Central memory CD4-positive, alpha-beta T cell (primary cell): ENCODE measurements at places on chromosomes 5 and 9.

DNA sequence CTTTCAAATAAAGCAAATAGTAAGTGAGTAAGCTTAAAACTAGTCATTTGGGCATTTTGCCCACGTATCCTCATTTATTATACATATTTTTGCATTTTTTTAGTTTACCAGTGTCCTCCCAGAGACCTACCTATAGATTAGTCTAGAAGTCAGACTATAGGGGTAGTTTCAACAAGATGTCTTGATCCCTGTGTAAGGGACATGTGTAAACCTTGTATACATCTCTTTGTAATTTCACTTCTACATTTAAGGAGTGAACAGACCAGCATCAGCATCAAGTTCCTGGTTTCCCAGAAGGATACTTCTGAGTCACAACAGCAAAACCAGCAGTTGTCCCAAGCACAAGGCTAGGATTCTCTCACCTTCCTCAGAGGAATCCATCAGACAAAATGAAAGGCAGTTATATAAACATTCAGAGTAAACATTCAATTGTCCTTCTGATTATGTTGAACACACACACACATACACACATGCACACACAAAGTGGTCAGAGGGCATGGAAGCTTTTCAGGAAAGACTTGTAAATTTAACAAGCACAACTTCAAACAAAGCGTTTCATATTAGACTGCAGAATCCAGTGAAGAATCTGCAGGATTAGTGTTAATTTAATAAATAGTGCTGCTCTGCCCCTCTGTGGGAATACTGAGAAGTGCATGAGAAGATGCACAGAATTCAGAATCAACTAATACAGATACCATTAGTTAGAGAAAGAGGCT is 55.4 kb downstream of the HINT1 start:
- peak; percentile 38 for DNase-seq

DNA sequence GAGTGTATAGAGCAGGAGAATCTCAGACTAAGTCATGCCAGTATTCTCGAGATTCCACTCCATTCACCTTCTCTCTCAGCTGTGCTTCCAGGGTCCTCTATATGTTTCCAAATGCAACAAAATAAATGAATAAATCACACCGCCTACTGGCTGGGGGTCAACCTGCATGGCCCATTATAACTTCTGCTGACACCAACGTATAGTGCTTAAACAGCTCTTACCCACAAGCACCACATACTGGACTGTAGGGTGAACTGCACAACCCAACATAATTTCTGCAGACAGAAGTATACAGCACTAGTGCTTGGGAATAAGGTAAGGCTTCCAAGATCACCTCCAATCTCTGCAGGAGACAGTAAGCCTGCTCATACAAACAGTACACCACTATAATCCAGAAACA is 33.1 kb upstream of the HTR4 start:
- no peak for DNase-seq

DNA sequence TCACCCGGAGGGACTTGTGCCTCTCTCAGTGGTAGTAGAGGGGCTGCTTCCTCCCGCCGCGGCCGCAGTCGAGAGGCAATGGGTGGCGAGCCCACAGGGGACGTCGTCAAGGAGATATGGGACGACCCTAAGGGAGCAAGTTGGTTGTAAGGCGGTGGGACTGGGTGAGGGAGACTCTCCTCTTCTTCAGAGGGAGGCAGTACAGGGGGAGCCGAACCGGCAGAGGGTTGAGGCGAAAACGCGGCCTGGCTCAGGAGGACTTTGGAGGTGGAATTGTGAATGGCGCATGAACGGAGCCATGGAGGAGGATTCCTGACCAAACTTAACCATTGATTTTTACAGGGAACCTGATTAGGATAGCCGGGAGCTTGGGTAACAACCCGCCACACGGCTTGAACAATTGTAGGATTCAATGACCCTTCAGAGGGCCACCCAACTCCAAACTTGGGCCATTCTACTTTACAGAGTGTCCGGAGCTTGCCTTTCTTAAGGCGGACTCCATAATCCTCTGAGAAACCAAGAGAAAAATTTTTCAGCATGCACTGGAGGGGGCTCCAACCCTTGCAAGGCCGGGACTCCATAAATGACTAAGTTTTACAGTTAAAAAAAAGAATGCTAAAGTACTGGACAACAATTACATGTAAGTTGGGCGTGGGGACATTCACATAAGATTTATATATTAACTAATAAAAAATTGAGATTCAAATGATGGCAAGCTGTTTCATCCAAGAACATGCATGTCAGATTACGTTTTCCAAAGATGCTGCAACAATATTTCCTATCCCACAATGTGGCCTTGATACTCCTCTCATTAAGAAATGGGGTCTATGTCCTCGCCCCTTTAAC is 19.4 kb upstream of the RHOBTB3 start:
- DNase-seq: no peak

GRCh38 chr5:159156426-159157238 is 52.7 kb downstream of the RNF145 start:
- peak; percentile 69 for DNase-seq

DNA sequence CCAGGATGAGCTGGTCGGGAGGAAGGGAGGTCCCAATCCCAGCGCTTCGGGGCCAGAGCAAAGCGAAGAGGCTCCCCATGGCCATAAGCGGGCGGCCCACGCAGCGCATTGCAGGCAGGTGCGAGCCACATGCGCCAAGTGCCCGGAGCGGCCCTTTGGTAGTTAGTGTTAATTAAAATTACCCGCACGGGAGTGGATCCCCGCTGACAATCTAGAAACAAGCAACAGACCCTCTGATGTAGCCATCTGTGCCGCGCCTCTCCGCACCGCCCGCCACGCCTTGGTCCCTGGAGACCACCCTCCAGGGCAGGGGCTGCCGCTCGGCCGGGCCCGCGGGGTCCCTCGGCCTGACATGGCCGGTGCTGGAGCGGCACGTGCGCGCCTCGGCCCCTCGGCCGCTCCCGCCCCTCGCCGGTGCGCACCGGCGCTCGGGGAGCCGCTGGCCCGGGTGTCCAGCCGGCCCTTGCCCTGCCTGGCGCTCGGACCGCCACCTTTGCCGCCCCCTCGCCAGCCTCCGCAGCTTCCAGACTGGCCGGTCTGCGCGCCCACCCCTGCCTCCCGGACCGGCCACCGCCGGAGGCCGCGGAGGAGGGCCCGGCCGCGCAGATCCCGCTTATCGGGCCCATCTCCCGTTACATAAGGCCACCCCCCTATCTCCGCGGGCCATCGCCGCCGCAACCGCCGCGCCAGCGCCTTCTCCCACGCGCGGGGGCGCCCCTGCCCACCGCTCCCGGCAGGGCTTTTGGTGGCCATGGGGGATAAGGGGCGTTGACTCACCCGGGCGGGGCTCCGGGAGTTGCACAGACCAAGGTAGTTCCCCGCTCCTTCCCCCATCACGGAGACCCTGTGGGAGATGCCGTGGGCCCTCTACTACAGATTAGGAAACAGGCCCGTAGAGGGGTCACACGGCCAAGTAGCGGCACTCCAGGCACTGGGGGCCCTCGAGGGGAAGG is 1.9 kb upstream of the IL13 start:
- no peak for DNase-seq

DNA sequence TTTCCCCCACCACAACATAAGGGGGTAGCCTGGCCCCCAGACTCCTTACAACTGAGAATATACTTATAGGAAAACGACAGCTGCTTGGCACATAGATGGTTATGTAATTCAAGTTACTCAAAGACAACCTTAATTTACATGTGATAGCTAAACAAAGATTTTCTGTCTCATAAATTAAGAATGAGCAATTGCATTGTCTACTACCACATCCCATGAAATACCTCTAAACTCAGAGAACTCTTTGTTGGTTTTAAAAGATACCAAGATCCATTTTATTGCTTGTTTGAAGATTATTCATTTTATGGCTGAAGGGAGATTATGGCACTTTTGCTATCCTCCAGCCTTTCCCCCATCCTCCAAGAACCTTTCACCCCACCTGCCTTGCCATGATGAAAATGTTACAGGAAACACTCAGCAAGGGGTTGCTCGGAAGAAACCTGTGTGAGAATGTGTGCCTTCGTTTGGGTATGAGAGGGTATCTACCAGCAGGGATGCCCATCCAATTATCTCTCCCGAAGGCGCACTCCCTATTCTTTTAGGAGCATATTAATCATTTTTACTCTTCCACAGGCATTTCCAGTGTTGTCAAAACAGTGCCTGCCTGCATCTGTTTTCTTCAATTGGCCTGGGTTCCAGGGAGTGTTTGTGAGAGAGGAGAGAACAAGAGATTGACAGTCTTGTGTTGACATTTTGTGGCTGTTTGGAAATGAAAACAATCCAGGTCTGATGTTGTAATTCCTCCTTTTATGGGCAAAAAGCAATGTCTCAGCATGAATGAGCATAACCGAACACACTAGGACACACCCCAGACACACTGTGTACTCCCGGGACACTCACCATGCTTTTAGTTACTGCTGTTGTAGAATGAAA is 208.0 kb upstream of the ANKRD55 start:
- DNase-seq: no peak

- DNase-seq: no peak
These were observed 117.4 kb downstream of the SLIT3 start for GRCh38 chr5:169183576-169183975.

GRCh38 chr9:74496819-74497747 is at the start of gene RORB:
Gene RORB (plus strand): TSS chr9:74497335. CDS start chr9:74497977, 642 bp downstream.
- peak; percentile 14 for DNase-seq

- no peak for DNase-seq
These were observed 100.4 kb downstream of the NFIB start for GRCh38 chr9:14213504-14213903.

DNA sequence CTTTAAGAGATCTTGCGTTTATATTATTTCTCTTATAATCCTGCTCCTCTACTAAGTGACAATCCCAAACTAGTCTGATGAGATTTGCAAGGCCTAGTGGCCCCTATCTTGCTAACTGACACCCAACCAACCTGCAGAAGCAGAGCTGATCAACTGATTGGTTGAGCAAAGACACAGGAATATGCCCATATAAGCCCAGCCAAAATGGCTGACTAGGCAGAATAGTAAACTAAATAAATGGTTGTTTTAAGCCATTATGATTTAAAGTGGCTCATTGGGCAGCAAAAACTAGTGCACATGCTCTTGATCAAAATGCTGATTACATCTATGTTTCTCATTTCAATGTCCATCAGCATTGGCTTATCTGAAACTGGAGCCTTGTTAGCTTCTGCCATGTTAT is 238.0 kb upstream of the PDE4D start:
- DNase-seq: no peak
